Osteoblast (primary cell): ENCODE measurements at places on chromosomes 5 and 9. TPM values are rescaled to one million over a fixed set of nuclear protein-coding genes. Genes with fewer than 3 reads are reported as not detected.

TMEFF1 gene
- total RNA-seq, result 0.72 and 1.2 TPM in 2 replicates

DNA sequence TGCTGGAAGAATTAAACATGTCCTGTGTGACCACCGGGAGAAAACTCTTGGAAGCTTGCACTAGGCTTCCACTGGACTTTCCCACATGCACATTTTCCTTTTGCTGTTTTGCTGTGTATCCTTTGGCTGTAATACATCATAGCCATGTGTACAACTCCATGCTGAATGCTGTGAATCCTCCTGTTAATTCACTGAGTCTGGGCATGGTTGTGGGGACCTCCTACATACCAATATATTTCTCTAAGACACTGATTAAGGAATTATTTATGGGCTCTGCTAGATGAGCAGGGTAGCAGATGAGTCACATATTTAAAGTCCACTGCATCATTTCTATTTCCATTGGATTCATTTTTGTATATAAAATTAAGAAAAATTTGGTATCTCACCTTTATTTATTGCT, 220.1 kb downstream of the CYLC2 start:
- DNase-seq, result no peak

NAA35 gene
- total RNA-seq, result 23.5 and 25.6 TPM in 2 replicates

- DNase-seq, result no peak
Measured at GRCh38 chr5:37477426-37477825, 98.3 kb downstream of the WDR70 start.

DNA sequence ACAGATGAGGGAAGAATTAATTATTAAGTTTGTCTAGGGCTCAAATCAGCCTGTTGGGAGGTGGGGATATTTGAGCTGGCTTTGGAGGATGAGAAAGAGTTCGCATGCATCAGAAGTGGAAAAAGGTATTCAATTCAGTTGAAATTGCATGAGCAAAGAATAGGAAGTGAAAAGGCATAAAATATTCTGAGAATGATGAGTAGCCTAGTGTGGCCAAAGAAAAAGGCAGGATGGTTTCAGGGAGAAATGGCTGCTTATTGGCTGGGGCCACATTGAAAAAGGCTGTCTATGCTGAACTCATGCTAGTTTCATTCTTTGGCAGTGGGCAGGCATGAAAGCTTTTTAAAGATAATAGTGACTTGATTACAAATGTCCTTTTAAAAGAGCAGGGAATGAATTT, 235.4 kb upstream of the RIOK2 start:
- DNase-seq, result no peak

DNA sequence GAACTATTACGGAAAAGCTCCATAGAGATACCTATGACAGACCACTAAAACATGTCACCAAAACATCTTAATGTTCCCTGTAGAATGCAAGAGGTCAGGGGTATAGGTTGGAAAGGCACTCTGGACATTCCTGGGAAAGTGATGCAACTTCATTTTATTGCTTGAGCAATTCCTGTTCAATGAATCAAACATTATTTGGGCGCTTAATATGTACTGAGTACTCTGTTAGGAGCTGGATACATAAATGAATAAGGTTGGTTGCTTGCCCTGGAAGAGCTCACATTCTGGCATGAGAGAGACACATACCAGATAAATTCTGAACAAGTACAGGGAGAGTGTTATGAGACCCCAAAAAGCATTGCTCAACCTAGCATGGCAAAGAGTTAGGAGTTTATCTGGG, 408.9 kb upstream of the DMAC1 start:
- no peak for DNase-seq
